Upper lobe of left lung (tissue), 6 donors: ENCODE measurements at places on chromosomes 1 and 21. TPM values are rescaled to one million over a fixed set of nuclear protein-coding genes. Genes with fewer than 3 reads are reported as not detected.

SLC25A33 gene
- 3.1 TPM for total RNA-seq

DNA sequence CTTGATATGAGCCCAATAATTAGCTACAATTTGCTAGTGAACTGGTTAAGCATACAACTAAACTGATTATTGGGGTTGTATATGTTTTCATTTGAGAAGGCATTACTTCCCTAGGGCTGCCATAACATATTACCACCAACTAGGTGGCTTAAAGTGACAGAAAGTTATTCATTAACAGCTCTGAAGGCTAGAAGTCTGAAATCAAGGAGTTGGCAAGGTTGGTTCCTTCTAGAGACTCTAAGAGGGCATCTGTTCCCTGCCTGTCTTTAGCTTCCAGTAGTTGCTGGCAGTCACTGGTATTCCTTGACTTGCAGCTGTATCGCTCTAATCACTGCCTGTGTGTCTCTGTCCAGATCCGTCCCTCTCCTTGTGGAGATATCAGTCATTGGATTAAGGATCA lies 86.3 kb downstream of the LHX9 start:
- DNase-seq, result no peak

DNA sequence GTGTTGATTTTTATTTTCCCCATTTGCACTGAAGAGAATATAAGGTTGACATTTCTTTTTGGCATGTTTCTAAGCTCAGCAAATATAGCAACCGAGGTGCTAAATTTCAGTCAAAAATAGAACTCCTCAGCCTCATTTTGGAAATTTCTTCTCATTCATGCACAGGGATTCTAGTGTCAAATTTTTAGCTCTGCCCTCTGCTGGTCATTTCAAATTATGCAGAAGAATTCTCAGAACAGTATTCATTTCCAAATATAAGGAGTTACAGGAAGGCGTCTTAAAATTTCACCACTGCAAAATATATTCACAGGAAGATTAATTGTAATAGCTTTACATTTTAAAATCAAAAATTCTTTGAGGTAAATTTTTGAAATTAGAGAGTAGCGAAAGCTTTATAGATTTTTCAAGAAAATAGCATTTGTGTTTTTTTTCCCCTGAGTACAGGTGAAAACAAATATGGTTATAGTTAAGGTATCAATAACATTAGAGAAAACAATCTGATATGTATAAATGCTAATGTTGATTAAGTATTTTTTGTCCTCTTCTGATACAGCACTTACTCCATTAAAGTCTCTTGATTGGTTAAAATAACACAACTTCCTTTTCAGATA lies 57.9 kb downstream of the FMN2 start:
- DNase-seq, result no peak

GRCh38 chr1:203144661-203145060 lies 17.1 kb downstream of the ADORA1 start:
- DNase-seq, result no peak

PYHIN1 gene
- 2.1 TPM for total RNA-seq

TAS1R1 gene
- total RNA-seq, result 0.11 TPM

ANGPTL3 gene
- not detected for total RNA-seq

DNA sequence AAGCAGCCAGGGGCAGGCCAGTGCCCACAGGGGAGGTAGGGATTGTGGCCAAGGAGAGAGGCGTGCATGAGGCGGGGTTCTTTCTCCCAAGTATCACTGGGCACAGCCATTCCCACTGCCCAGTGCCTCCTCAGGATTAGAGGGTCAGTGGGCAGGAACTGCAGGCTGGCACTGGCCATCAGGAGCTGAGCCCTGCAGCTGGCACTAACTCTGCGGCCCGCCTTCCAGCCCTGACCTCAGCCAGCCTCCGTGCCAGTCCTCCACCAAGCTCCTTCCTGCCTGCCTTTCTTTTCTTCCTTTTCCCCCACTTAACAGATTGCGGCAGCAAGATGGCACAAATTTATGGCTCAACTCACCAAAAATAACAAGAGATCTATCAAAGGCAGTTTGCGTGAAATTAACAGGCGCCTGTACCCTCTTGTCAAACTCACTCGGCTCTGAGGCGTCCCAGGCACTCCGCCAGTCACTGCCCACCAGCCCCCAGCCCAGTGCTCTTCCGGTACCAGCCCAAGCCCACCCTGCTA lies 11.1 kb downstream of the ADGRB2 start:
- no peak for DNase-seq

LDLRAD2 gene
- total RNA-seq, result not detected

- DNase-seq, result no peak
These were observed 21.7 kb upstream of the ZNF362 start for GRCh38 chr1:33234588-33234990.

CYP4A22 gene
- total RNA-seq, result 0.13 TPM

GSTM2 gene
- total RNA-seq, result 19.0 TPM

GRCh38 chr21:45592208-45592619 lies 50.0 kb upstream of the SLC19A1 start:
- peak; percentile 68 for DNase-seq

DNA sequence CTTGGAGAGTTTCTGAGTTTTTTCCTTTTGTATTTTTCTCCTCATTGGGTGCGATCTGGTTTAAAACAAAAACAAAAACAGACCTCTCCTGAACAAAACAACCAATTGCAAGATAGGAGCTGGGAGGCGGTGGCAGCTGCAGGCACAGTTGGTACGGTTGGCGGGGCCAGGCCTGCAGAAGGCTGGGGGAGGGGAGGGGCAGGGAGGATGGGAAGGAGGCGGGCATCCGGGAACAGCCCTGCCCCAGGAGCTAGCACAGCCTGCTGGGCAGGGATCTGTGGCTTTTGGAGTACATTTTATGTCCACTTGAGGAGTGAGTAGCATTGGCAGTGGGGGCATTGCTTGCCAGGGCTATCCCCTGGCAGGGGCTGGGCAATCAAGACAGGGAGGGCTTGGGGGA lies 5.2 kb downstream of the CAPN9 start:
- peak; percentile 87 for DNase-seq

FMO4 gene
- 3.3 TPM for total RNA-seq

DNA sequence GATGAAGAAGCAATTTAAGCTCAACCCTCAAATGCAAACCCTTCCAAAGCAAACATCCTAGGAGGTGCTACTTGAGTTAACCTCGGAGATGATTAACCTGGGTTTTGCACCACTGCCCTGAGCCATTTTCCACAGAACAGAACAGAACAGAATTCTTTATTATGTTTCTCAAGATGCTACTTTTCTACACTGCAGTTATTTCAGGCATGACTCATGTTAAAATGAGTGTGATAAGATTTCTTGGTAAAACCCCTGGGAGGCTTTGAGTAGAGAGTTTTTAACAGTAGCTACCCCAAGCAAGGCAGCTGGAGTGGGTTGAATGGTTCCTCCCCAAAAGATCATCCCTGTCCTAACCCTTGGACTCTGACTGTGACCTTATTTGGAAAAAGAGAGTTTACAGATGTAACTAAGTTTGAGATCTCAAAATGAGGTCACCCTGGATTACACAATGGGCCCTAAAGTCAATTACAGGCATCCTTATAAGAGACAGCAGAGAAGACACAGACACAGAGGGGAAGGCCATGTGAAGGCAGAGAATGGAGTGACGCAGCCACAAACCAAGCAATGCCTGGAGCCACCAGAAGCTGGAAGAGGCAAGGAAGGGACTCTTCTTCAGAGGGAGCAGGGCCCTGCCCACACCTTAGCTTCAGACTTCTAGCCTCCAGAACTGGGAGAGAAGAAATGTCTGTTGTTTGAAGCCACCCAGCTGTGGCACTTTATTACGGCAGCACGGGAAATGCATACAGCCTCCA lies 153.4 kb downstream of the ETS2 start:
- DNase-seq, result no peak

GRCh38 chr1:109295712-109296415 lies 10.9 kb downstream of the MYBPHL start:
- DNase-seq, result no peak

- no peak for DNase-seq
These were observed 90.5 kb downstream of the USP25 start for GRCh38 chr21:15820327-15820726.

KCNT2 gene
- total RNA-seq, result 9.9 TPM

DNA sequence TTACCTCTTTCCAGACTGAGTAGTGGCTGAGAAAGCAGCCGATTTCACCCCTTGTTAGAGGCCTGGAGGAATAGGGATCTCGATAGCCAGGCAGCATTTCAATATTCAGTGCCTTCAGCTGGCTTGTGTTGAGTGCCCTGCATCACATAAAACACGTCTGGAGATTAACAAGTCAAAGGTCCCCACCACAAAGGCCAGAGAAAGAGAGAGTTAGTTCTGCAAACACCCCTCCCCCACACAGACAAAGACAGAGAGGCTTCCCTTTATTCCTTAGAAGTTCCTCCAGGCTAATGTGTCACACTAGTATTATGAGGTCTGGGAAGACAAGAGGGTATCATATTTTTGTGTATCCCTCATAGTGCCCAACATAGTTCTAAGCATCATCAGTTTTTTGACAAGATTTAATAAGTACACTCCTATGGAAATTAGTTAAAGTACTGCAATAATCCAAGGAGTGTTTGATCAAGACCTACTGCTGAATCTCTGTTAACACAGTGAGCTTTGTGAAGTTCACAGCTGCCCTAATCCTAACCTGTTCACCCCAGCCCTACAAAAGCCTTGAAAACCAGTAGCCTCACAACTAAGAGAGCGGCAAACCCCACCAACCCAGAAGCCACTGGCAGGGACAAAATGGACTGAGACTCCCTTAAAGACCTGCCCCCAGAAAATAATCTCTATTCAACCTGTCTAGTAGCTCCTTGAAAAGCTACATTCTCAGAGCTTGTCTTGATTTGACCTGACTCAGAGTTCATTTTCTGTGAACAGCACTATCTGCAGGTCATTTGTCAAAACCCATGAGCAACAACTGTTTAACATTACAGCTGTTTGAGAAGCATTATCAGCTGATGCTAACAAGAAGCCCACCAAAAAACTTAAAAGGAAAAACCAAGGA lies 91.9 kb downstream of the COLGALT2 start:
- no peak for DNase-seq

GRCh38 chr1:172342584-172343239 lies 77.8 kb upstream of the C1orf105 start:
- DNase-seq, result no peak

TMEM81 gene
- total RNA-seq, result 7.2 TPM

AADACL4 gene
- not detected for total RNA-seq

GRCh38 chr1:74690364-74690696 lies 16.7 kb upstream of the ERICH3 start:
- DNase-seq, result no peak

DNA sequence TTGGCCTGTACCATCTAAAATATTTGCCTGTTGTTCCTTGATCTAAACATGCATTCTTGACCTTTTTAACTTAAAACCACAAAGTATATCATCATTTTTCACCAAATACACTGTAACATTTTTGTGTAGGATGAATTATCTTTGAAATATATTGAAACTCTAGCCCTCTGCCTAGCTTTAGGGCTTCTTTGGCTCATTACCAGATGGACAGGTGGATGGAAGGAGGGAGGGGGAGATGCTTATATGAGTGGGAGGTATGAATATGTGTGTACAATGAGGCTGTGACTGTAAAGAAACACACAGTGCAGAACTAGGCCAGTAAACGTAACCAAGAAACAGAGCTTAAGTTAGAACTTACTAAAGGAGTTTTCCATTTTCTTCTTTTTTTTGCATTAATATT lies 118.5 kb downstream of the ESRRG start:
- no peak for DNase-seq

DNA sequence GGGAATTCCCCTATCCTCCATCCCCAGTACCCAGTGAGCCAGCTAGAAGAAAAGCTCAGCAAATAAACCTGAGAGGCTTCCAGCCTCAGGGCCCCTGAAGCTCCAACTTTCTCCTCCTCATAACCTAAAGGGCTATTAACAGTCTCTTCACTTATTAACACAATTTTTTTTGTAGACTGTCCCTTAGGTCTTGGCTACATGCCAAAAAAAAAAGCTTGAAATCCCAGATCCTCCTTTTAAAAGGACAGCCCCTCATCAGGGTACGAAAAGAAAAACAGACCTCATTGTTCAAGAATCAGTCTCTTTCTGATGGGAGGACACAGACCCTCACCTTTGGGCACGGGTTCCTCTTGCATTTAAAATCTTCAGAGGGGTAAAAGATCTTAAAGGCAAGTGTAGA lies 72.8 kb upstream of the CD1D start:
- DNase-seq, result no peak

GRCh38 chr21:31343030-31343510 lies 991 bp downstream of the TIAM1 start:
- DNase-seq, result no peak

DNA sequence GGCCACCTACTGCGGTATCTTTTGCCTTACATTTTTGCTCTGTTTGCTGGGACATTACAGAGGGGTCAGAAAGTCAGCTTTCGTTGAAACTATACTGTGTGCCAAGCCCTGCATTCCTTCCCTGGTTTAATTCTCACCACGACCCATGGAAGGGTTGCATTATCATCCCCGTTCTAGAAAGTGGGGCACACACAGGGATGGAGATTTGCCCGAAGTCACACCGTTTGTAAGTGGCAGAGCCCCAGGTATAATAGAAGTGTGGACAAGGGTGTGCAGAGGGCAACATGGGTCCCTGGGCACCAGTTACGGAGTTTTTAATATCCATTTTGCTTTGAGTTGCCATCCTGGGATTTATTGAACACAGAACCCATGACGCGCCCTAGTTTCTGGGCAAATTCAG lies 11.8 kb downstream of the DMRTB1 start:
- DNase-seq, result no peak

DNA sequence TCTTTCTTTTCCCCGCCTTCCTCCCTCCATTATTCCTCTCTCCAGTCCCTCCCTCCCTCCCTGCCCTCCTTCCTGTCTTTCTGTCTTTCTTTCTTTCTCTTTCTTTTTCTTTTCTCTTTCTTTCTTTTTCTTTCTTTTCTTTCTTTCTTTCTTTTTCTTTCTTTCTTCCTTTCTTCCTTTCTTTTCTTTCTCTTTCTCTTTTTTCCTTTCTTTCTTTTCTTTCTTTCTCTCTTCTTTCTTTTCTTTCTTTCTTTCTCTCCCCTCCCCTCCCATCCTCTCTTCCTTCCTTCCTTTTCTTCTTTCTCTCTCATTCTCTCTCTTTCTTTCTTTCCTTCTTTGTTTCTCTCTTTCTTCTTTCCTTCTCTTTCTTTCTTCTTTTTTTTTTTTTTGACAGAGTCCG lies 402.2 kb upstream of the PLXNA2 start:
- DNase-seq, result no peak

DNA sequence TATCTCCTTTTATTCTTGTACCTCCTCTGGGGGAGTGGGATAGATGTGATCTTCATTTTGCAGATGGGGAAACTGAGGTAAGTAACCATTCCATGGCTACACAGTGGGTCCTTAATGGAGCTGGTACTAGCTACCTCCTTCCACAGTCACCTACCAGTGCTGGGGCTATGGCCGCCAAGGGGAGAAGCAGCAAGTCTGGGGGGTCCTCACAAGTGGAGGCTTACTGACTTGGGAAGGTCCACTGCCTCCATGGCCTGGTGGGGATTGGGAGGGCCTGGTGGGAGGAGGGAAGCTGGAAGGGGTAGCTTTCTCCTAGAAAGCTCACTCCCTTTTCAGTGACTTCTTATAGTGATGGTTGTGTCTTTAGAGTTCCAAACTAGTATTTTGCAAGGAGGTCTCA lies 5.9 kb upstream of the FOXO6 start:
- DNase-seq, result no peak

GRCh38 chr1:9559673-9560072 lies 20.4 kb downstream of the SLC25A33 start:
- DNase-seq, result no peak

H6PD gene
- 40.2 TPM for total RNA-seq
